OCI-LY7 (cell line): ENCODE measurements at places on chromosomes 3 and 15.

DNA sequence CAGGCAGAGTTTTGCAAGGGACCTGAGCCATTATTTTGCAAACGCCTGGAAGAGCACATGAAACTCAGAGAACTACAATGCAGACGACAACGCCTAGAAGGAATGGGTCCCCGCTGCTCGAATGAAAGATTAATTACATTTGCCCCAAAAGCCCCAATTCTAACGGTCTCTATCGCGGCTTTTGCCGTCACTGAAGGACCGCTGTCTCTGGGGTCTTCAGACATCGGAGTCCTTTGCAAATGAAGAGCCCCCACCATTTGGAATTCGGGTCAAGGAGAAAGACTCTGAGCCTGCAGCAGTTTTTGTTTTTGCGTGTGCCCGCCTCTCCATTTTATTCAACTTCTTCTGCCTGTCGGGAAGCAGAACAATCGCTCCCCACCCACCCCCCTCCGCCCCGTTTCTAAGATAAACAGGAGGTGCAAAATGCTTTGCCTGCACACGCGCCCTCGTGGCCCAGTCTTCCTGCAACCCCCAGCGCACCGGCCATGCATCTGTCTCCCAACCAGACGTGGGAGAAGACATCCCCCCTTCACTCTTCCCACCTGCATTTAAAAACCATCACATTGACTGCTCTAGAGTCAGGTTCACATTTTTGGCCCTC is 13.5 kb downstream of the SOX2 start:
- no peak for DNase-seq

GRCh38 chr3:112579697-112580096 is 17.9 kb downstream of the SLC35A5 start:
- no peak for DNase-seq

DNA sequence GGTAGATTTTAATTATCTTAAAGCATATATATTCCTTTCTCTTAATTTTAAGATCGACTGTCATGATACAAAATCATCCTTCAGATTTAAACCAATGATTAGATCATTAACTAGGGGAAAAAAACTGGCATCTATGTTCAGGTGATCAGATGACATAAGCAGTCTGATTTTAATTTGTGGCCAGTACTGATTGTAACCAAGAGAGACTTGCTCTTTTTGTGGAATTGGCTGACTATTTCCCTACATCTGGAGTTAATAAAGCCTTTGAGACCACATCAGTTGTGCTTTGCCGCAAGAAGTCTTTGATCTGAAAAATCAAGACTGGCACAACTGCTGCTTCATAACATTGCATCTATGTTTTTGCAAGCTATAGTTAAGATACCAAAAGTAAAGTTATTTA is 148.4 kb upstream of the CGNL1 start:
- no peak for DNase-seq

DNA sequence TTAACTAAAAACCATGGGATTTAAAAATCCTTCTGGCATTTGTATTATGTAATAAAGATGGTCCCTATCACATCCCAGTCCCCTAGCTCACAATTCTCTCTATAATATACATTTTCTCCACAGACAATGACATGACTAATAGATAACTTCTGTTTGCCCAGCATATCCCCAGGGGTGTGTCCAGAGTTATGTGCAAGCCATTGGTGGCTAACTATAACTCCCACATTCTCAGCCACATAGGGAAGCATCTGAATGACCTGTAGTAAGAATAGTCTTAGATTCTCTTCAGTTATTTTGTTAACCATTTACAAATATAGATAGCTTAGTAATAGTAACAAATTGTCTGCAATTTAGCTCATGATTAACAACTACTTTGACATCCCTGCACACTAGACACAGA is 52.2 kb upstream of the RBSN start:
- no peak for DNase-seq

- DNase-seq = no peak
These were observed 35.6 kb upstream of the MECOM start for GRCh38 chr3:169699070-169699469.

DNA sequence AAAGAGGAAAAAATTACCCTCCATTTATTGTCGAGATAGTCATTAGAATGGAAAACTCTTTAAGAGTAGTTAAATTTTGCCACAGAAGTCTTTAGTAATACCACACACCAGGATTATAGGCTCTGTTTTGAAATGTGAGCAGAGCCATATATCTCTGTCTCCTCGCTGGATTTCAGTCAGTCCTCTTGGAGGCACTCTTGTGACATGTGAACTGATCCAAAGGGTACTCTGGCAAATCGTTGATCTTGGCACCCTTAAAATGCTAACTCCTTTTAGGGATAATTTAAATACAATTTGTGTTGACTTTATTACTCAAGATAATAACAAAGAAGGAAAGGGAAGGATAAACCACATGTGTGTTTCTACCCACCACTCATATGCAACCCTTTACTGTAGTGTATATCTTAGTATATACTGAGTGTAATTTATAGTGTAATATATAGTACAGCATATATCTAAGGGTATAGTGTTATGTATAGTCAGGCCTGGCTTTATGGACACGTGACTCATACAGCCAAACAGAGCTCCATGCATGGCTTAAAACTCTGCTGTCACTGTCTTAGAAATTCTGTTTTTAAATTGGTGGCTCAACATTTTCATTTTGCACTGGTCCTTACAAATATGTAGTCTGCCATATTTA is 12.3 kb upstream of the KPNA4 start:
- DNase-seq = no peak

- no peak for DNase-seq
These were observed 2.8 kb upstream of the ISG20 start for GRCh38 chr15:88636050-88636449.

DNA sequence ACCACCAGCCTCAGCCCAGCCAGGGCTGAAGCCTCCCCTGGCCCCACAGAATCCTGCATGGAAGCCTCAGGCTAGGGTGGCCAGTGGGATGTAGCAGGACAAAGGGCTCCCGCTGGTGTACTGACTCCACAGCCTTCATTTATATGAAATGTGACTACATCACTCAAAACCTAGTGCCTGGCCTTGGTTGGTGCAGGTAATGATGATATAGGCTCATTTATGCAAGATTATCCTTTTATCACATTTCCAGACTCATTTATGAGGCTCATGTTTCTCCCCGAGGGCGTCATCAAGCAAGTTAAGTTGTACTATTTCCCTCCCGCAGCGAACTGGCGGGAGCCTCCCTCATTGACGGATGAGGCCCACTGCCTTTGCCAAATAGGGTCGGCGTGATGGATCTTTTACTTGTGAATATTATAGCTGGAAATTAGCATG is 179.1 kb upstream of the SMAD3 start:
- DNase-seq = no peak

- DNase-seq = no peak
These were observed 59.4 kb downstream of the HACD2 start for GRCh38 chr3:123525433-123525832.

- no peak for DNase-seq
These were observed 77.1 kb downstream of the IQCH start for GRCh38 chr15:67331676-67332075.

DNA sequence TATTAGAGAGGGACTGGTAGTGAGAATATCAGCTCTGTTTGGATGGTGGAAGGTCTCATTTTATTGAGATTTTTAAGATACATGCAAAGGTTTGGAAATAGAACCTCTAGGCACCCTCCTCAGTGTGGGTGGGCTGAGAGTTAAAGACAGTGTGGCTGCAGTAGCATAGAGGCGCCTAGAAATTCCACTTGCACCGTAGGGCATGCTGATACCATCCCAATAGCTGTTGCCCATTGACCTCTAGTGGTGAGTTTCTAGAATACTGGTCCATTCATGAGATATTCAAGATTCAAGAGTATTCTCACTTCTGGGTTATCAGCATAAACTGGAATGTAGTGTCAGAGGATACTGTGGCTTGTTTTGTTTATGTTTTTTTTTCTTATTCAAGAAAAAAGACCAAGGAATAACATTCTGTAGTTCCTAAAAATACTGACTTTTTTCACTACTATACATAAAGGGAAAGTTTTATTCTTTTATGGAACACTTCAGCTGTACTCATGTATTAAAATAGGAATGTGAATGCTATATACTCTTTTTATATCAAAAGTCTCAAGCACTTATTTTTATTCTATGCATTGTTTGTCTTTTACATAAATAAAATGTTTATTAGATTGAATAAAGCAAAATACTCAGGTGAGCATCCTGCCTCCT is 87.2 kb downstream of the TGFBR2 start:
- peak; percentile 83 for DNase-seq

DNA sequence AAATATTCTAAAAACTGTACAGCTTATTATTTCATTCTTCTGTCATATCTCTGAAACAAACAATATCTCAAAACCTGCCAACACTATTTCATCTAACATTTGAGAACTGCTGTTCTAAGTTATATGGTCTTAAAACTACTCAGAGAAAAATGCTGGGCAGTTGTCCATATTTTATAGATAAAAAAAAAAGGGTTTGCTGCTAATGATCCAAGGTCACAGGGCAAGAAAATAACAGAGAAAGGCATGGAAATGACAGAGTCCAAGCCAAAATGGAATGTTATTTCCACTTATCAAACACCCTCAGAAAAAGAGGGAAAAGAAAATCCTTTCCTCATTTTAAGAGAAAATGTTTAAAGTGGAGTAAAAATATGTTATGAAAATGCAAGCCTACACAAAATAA is 313.1 kb downstream of the CADM2 start:
- no peak for DNase-seq

DNA sequence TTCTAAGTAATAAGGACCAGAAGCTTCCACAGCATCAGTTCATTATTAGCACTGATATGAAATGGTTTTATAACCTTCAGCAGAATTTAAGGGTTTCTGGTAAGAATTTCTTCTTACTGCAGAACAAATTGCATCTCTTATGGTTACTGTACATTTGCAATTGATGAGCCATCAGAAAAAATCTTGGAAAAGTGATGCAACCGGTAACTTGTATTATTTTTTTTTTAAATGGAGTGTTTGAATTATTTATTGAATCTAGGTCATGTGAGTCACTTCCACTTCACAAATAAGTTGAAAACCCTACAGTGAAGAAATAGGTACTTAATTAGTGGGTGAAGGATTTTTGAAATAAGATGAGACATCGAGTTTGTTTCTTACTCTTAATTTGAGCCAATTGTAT is 786.0 kb downstream of the TUSC7 start:
- DNase-seq = no peak
